ENCODE measurements at places on chromosomes 3 and 15.

DNA sequence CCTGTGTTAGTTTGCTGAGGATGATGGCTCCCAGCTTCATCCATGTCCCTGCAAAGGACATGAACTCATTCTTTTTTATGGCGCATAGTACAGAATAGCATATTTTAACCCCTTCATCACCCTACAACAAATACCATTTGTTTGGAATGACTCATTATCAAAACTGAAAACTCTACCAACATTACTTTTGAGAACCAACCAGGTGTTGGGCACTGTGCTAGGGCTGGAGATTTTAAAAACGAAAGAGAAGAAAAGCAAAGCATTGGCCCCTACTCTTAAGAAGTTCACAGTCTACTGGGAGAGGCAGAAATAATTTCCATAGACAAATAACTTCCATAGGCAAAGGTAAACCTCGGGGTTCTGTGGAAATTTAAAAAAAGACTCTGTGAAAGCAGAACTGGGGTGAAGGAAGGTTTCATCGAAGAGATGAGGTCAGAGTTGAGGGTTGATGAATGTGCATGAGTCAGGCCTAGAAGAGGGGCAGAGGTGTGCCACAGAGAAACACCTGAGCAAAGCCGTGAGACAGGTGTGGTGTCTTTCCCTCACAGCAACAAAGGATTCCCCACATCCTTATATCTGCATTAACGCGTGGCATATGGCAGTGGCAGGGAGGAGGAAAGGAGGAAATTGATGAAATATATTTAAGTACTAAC is 51.0 kb downstream of the MCF2L2 start:
- DNase-seq, result no peak

GRCh38 chr15:96312641-96313335 is 17.7 kb upstream of the NR2F2 start:
- DNase-seq, result no peak

GRCh38 chr15:71698742-71699141 is 111.6 kb upstream of the NR2E3 start:
- no peak for DNase-seq

- no peak for DNase-seq
Observed at GRCh38 chr15:38076786-38077185, 142.3 kb downstream of the TMCO5A start.

GRCh38 chr3:152061296-152061695 is 187.9 kb downstream of the SUCNR1 start:
- no peak for DNase-seq

GRCh38 chr3:134483195-134483900 is 2.4 kb downstream of the ANAPC13 start:
- no peak for DNase-seq

GRCh38 chr15:62071711-62072308 is 5.0 kb downstream of the C2CD4A start:
- DNase-seq, result no peak

GRCh38 chr3:9088441-9089353 is 125.4 kb upstream of the RAD18 start:
- no peak for DNase-seq

DNA sequence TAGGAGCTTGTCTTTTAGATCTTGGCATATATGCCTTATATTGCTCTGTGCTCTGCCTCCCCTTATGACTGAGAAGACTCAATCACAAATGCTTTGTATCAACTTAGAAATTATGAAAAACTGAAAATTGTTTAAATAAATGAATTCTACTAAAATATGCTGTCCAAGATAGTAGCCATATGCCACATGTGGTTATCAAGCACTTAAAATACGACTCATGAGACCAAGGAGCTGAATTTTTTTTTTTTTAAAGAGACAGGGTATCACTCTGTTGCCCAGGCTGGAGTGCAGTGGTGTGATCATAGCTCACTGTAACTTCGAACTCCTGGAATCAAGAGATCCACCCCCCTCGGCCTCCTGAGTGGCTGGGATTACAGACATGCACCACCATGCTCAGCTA is 118.3 kb downstream of the RFTN1 start:
- no peak for DNase-seq

DNA sequence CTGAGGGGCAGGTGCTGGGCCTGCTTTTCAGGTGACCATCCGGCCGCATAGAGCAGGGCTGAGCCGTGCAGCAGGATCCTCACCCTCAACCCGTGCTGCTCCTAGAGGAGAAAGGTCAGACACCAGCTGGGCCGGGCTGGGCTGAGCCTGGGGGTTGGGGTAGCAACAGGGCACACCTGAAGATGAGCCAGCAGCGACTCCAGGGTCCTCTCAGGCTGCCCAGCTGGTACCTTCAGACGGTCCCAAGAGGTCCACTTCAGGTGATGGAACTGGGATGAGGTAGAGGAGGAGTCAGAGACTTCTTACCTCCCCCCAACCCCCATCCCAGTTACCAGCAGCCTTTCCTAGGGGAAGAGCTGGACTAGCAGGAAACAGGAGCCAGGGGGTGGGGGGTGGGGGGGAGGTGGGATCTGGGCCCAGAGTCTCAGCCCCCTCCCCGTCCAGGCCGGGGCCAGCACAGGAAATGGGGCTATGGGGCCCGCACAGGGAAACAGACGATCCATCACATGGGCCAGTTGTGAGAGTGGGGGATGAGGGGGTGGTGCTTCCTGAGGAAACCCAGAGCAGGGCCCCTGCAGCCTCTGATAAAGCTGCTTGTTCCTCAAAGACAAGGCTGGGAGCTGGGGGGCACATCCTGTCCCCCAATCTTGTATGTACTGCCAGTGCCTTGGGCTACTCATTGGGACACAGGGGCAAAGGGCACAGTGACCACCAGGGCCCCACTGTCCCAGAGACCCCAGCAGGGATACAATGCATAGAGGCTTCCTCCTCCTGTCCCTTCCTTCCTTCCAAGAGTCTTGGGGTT is 3.0 kb downstream of the INKA1 start:
- DNase-seq, result peak; percentile 35

DNA sequence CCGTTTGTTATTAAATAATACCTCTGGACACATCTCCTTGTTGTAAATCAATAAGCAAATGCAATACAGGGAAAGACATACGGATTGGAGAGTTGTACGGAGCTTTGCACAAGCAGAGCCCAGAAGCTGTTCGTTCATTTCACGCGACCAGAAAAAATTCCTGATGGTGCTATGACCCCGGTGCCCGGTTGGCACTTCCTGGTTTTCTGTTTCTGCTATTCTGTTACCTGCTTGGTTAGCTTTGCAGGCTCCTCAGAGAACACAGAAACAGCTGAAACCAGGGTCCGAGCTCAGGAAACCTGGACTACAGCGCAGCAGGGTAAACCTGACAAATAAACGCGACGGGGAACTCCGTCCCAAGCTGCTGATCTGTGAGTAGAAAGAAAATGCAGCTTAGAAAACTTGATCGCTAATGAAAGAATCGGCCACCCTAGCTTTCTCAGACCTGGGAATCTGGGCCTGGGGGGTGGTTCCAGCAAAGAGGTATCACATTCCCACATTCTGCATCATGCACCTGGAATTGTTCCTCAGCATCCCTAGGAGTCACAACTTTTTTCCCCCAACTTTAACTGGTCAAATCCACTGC is 845 bp downstream of the CNTN3 start:
- DNase-seq, result no peak

DNA sequence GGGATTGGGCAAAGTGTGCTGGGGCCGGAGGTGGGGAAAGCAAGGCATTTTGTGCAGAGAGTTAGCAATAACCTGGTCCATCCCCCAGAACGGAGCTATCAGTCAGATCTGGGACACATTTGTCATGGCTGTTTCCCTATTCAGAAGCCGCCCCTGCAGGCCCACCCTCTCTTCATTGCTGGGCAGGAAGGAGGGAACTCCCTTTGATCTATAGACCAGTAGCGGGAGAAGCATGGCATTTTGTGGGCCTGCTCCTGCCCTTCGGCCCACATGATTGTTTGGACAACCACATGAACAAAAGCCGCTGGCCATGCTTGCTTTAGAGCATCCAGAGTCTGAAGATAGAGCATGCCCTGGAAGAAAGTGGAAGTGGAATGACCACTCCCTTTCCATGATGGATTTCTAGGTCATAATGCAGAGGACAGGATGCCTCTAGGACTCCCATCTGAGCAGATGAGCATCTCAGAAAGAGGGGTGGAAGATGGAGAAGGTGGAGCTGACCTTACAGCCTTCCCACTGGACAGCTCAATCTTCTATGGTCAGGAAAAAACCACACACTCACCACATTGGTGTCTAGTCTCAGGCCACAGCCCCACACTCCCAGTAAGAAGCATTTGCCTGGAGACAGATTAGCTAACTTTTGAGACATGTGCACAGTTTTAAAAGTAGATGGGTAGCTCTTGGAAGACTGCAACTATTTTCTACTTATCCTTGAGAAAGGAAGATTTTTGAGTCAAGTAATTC is 11.9 kb upstream of the LRTM1 start:
- DNase-seq, result no peak

- no peak for DNase-seq
Observed at GRCh38 chr15:70274255-70274880, 176.7 kb upstream of the TLE3 start.

- no peak for DNase-seq
Observed at GRCh38 chr15:78732634-78733033, 78.6 kb downstream of the ADAMTS7 start.

GRCh38 chr15:40016224-40016865 is 22.6 kb downstream of the SRP14 start:
- DNase-seq, result no peak

GRCh38 chr15:88812133-88812532 is 8.9 kb downstream of the ACAN start:
- DNase-seq, result no peak

DNA sequence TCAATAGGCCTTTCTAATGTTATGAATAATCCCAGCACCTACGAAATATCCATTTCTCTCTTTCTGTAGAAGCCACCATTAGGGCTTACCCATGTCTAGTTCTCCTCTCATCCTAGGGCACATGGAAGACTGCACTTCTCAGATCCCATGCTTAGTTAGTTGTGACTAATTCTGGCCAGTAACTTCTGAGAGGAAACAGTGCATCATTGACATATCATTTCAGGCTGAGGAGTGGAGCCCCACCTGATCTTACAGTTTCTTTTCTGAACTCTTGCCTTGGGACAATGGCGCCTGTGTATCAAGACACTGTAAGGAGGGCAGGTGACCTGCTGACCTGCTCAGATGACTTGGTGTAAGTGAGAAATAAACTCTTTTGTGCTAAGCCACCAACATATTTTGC is 39.4 kb upstream of the TBL1XR1 start:
- no peak for DNase-seq

- DNase-seq, result no peak
Observed at GRCh38 chr3:159829056-159829455, 159.6 kb upstream of the IL12A start.

GRCh38 chr3:179147514-179147872 is 664 bp upstream of the PIK3CA start:
- no peak for DNase-seq

DNA sequence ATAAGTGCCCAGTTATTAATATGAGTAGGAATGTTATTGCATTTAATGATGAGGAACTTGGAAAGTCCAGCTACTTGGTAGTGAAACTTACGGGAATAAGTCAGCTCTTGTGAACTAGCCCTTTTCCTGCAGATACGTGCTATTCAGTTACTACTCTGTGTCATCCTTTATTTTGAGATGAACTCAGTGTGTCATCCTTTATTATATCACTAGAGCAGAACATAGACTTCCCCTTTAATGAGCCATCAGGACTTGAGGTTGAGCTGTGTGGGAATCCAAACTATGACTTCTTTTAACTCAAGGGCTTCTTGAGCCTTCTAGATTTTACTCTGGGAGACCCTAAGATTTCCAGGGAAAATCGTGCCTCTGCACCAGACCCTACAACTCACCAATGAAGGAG is 3.6 kb downstream of the ACTC1 start:
- DNase-seq, result no peak

- no peak for DNase-seq
Observed at GRCh38 chr3:181402347-181402746, 309.4 kb upstream of the SOX2 start.

DNA sequence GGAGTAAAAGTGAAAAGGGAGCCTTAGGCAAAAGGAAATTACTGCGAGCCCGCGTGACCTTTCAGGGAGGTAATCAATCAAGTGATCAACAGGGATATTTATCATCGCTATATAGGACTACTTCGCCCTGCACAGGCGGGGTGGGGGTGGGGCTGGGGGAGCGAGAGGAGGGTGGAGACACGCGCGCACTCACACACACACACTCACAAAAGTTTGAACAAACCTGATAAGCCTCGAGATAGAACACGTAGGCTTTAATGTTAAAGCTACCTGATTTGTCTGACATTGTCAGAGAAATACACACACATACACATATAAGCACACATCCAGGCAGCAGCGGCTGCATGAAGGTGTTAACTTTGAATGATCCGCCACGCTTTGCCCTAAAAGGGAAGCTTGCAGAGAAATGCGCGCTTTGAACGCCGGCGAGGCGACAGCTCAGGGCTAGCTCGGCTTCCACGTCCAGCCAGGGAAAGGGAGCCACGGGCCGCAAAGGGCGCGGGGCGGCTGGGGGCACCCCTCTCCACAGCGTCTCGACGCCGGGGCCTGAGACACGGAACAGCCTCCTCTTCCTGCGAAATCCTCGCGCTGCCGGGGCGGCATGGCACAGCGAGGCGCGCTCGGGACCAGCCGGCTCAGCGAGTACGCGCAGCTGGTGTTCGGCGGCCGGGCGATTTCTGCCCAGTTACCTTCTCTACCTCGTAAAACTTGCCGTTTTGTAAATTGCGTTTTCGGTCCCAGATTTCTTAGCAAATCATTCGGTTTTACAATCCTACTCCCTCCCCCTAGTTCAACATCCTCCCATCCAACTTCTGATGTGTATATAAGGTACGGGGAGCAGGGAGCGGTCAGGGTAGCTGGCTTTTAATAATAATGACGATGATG is 4.8 kb upstream of the MECOM start:
- DNase-seq, result no peak

GRCh38 chr3:150787741-150788370 is 24.9 kb upstream of the SIAH2 start:
- DNase-seq, result peak; percentile 69

GRCh38 chr3:124007186-124007585 is 15.3 kb upstream of the ROPN1 start:
- DNase-seq, result no peak

GRCh38 chr3:63309768-63310167 is 31.7 kb downstream of the SYNPR start:
- no peak for DNase-seq

DNA sequence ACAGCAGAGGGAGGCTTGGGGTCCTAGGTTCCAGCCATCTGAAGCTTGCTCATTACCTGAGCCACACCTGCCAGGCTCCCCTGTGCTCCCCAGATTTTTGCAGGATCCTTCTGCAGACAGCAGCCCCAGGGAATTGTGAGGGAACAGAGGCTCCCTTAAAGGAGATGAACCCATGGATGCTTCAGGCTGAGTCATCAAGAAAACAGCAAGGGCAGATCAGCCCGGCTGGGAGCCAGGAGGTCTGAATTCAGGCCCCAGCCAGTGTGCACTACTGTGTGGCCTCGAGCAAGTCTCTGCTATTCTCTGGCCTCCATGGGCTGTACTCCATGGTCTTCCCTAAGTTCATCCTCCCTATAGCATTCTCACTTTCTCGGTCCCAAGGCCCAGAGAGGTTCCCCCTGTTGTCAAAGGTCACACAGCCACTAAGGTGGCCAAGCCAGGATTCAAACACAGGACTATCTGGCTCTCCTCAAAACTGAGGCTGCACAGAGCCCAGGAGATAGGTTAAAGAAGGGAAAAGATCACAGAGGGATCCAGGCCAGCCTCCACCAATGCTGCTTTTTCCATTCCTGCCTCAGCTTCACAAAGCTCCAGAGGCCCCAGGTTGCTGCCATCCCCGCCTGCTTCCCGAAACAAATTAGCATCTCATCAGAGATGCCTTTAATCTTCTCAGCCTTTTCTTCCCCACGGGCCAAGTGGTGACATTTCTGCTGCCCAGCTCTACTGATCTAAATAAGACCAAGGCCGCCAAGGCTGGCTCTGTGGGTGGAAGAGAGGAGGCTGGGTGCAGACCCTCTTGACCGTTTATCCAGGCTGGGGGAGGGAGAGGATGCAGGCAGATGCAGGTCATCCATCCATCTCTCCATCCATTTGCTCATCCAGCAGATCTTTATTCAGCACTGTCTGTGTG is 21.2 kb upstream of the GRIP2 start:
- no peak for DNase-seq
